ENCODE measurements at places on chromosomes 3 and 15.

DNA sequence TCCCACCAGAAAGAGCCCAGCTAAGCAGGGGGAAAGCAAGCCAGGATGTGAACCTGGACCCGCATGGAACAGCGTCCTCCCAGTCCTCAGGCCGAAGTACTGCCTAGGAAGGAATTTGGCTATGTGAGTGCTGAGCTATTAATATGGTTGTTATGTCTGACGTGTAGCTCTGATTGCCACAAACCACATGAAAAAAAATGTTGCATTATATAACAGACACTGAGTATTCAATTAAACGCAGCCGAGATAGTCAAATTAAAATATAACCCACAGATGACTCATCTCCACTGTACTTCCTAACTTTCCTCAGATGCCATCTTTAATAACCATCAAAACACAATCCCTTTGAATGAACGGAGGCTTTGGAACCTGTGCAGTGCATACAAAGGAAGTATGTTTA lies 111.1 kb downstream of the GABRB3 start:
- no peak for DNase-seq

- no peak for DNase-seq
Measured at GRCh38 chr3:98885851-98886250, 15.6 kb downstream of the DCBLD2 start.

- DNase-seq: no peak
Measured at GRCh38 chr3:59813148-59813538, 763.3 kb upstream of the CFAP20DC start.

DNA sequence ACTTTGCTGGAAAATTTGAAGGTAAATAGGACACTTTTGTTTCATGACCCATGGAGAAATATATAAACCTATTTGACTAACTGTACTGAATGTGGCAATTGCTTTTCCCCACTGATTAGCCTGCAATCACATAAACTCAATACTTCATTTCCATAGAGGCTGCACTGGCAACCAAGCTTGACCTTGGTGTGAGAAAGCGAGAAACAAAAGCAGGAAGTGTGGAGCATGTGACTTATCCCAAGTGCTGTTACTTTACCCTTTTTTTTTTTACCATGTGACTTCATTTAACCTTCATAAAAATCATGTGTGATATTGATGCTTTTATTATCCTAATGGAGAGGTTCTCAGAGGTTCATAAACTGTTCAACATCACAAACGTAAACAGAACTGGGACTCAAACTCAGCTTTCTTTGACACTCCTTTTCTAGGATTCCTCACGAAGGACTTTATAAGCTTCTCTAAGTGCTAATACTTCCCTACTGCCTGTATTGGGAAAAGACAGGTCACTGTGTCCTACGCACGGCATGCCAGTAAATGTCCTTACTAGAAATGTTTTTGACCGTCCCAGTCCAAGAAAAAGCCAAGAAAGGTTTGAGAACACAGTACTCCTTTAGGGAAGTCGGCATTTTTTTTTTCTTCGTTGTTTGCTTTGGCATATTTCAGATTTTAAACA lies 34.9 kb upstream of the ZNF385D start:
- DNase-seq: no peak

DNA sequence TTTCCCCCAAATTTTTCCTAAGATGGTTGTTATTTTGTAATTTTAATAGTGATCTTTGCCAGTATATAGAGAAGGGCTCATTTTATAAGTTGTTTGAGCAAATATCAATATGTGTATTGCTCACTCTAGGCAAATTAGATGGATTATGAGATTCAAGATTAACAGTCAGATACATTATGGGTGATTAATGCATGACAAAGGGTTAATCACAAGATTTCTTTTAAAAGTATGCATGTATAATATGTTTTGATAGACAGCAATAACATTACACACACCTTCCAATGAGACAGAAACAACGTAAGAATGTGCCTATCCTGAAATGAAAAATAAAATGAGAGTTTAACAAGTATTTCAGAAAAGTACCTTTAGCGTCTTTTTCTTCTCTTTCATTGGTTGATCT lies 547.6 kb upstream of the AGTR1 start:
- DNase-seq: no peak

GRCh38 chr3:190526787-190527762 lies 13.2 kb downstream of the IL1RAP start:
- DNase-seq: no peak

- DNase-seq: no peak
Measured at GRCh38 chr15:77346245-77347036, 73.5 kb downstream of the PEAK1 start.

- no peak for DNase-seq
Measured at GRCh38 chr3:144265542-144266100, 294.0 kb downstream of the DIPK2A start.

GRCh38 chr3:139414608-139415224 lies 25.3 kb upstream of the COPB2 start:
- no peak for DNase-seq

DNA sequence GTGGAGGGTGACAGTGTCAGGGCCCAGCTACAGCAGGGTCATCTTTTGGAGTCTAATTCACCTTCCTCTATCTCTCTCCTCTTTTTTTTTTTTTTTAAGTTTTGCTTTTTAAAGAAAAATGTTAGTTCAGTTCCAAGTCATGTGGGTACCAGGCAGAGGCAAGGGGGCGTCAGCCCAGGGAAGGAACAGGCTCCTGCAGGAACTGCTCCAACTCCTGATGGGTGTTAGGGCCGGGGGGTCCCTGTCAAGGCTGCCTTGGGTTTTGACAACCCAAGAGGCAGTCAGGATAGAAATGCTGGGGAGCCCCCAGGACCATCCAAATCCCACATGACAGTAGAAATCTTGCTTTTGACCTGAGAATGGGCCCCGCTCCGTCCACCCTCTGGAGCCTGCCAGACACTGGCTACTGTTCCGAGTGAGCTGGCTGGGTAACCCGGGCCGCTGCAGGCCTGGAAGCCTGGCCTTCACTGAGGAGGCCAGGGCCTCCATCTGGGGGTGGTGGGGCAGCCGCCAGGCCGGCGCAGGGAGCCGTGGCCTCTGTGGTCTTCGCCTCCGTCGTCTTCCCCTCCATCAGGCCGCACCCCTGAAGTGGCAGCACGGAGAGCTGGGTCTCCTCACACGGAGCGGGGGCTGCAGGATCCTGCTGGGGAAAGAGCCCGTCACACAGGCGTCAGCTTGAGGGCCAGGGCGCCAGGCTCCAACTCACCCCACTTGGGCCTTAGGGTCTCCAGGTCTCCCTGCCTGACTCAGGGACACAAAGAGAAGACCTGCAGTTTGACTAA lies 24.2 kb downstream of the RNU5B-1 start:
- DNase-seq: no peak

GRCh38 chr3:184126006-184126405 lies 9.2 kb upstream of the EIF2B5 start:
- no peak for DNase-seq

GRCh38 chr3:134080761-134081160 lies 51.0 kb upstream of the SLCO2A1 start:
- DNase-seq: no peak

GRCh38 chr15:47609693-47610092 lies 107.6 kb upstream of the SEMA6D start:
- DNase-seq: no peak

DNA sequence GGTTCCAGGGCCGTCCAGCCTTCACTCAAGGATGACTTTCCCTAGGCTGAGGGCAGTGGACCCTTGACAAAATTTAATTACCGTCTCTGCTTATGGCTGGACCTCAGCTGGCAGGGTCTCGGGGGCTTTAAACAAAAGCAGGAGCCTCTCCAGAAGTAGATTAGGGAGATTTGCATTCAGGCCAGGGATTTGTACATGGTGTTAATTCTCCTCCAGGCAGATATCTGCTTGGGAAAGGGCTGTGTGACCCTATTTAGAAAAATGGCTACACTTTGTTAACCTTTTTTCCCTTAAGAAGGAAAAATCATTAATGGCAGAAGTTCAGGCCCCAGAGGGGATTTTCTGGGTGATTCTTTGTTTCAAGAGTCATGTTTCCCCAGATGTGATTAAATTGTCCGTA lies 329.1 kb upstream of the C2CD4B start:
- DNase-seq: no peak

DNA sequence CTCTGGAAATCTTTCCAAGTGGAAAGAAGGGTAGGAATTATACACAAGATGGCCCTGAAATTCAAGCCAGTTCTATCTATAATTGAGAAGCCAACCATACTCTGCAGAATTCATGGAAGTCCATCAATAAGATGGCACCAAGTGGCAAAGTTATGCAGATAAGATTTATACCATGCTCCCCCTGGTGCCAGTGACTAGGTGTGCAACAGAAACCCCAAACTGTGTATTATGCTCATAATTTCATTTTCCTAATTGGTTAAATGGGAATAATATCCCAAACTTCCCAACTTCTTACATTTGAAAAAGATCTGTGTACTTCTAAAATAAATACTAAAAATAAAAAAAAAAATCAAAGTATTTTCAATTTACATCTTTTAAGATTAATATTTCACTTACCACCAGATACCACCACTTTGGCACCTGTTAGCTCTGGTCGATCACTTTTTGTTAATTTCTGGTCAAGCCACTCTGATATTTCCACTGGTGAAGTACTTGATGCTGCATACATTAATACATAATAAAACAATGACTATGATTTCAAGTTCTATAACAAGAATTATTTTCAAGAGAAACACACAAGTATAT lies 25.9 kb downstream of the ETFA start:
- DNase-seq: no peak

GRCh38 chr3:129032716-129033115 lies 27.9 kb upstream of the GP9 start:
- DNase-seq: no peak

DNA sequence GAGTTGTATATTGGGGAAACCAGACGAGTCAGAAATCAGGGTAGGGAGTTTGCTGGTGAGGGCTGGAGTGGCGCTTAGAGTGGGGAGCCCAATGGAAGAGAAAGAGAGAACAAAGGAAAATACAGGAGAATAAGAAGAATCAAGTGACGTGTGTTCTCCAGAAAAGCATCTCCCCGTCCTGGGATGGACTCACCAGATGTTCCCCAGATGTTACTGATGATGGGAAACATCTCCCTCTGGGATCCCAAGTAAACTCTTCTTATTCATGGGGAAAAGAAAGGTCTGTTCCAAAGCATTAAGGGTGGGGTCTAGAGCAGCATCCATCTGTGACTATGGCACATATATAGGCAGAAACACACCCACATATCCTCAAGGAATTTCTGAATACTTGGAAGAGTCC lies 3.0 kb upstream of the CSRNP1 start:
- DNase-seq: no peak

DNA sequence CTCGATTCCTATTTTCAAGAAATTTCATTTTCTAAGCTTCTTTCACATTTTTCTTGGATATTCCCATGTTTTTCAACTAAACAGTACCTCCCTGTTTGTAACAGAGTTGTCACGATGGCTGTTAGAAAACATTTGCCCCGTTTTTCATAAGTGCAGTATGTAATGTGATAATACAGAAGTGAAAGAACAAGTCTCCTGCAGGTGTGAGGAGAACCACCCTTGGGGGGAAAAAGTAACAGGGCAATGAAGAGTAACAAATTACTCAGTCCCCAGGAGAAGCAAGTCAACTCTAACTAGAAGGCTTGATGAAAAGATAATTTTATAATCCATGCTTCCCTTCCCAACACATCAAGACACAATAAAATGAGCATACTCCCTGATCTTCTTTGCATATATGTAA lies 493.3 kb downstream of the FOXP1 start:
- DNase-seq: no peak

DNA sequence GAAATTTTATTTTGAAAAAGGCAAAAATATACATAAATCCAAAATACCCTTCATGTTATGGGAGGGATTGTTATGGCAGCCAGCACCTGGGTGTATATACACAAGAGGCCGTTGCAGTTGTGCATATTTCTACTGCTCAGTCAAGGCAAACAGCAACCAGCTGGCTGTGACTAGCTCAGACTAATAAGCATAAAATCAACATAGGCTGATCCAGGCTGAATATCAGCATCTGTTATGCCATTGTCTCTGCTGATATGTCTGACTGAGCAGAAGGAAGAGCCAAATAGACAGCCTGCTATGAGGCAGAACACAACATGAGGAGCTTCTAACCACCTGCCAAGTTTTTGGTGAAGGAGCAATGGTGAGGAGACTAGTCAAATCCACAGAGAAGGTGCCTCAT lies 457.5 kb upstream of the ALCAM start:
- no peak for DNase-seq

DNA sequence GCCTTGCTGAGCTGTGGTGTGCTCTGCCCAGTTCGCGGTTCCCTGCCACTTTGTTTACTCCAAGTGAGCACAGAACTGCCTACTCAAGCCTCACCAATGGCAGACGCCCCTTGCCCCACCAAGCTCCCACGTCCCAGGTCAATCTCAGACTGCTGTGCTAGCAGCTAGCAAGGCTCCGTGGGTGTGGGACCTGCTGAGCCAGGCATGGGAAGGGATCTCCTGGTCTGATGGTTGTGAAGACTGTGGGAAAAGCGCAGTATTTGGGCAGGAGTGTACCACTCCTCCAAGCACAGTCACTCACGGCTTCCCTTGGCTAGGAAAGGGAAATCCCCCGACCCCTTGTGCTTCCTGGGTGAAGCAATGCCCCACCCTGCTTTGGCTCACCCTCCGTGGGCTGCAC lies 45.0 kb downstream of the SLC12A6 start:
- no peak for DNase-seq

GRCh38 chr3:58009749-58010535 lies 1.7 kb downstream of the FLNB start:
- no peak for DNase-seq

- no peak for DNase-seq
Measured at GRCh38 chr15:76011627-76012551, at the start of gene NRG4. TSS of gene NRG4 (minus strand) at chr15:76012424. CDS start at chr15:76011230, 1,194 bp downstream.

- DNase-seq: no peak
Measured at GRCh38 chr15:92400980-92401787, 7.5 kb downstream of the ST8SIA2 start.

GRCh38 chr15:71237456-71238188 lies 122.4 kb downstream of the THSD4 start:
- DNase-seq: no peak

DNA sequence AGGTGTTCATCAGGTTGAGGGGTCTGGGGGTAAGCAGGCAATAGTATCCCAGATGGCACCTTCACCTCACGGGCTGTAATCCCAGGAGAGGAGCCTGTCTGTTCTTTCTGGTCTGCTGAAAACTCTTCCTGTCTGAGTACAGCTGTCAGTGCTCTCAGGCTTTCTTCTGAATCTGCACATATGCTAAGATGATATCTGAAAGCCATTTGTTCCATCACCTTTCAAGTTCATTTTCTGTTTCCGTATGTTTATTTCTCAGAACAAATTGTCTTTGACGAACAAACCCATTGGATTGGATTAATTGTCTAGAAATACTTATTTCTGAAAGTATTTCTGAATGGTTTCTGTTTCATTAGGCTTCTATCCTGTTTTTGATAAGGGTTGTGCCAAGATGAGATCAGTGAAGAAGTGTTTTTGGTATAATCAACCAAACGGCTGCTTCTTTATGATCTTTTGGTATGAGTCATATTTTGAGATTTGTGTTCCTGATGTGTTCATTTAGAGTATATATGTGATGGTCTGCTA lies 13.3 kb downstream of the ZNF592 start:
- DNase-seq: no peak

GRCh38 chr3:15305359-15305844 lies 27.0 kb downstream of the SH3BP5 start:
- no peak for DNase-seq

Measured in activated CD4-positive, alpha-beta T cell treated with anti-CD3 and anti-CD28 coated beads, Interleukin-2, amount 50 U/mL, for 1 hour (primary cell).